Liver (tissue), 10 donors: ENCODE measurements at places on chromosomes 1 and 21. TPM values are rescaled to one million over a fixed set of nuclear protein-coding genes. Genes with fewer than 3 reads are reported as not detected.
A peak's percentile ranks its signal among the peaks of the same experiment; 100 is the strongest.

Gene CA6
- total RNA-seq = not detected

Gene KRTAP12-2
- total RNA-seq = not detected

DNA sequence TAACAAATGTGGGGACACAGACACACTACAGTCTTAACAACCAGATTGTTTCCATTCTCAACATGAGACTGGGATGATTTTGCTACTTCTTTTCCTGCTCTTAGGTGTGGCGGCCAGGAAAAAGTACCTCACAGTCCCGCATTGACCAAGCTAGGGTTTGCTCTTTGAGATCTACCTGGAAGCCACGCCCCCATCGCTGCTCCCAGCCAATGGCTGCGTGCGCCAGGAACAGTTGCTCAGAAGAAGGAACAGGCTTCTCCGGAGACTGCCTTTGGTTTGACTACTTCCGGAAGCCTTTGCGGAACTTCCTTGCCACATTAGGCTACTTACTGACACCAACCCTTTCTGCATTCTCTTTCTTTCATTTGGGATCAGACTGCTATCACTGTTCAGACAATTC, 44.2 kb upstream of the PLD5 start:
- no peaks in the 10 kb centered on the region for H3K4me1 ChIP-seq
- no peak for DNase-seq
- H3K27me3 ChIP-seq = no peaks in the 10 kb centered on the region
- H3K4me3 ChIP-seq = no peak overlapping the region

DNA sequence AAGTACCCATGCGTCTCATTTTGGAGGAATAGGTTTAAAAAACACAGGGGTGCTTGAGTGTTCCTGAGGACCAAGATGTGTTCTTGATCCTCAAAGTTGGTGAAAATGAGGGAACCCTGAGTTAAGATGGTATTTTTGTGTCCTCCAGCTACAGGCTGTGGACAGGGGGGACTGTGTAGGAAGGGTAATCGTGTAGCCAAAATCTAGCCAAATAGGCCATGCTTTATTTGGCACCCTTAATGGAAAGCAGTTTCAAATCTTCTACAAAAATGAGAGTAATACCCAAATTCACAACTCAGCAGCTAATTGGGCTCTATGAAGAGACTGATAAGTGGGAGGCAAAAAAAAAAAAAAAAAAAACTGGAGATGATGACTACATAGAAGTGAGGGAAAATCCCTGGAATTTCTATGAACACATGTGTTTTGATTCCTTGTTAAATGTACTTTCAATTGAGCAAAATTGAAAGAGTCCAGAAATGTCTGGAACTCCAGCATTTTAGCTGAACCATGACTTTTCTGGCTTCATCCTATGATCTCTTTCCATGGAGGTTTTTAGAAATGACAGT, 470 bp downstream of the HSD11B1 start:
- H3K4me3 ChIP-seq = peak overlapping the region; percentile 58
- H3K4me1 ChIP-seq = peaks cover 3% of the 10 kb centered on the region
- H3K27me3 ChIP-seq = no peaks in the 10 kb centered on the region
- H3K27ac ChIP-seq = peak overlapping the region; percentile 96

DNA sequence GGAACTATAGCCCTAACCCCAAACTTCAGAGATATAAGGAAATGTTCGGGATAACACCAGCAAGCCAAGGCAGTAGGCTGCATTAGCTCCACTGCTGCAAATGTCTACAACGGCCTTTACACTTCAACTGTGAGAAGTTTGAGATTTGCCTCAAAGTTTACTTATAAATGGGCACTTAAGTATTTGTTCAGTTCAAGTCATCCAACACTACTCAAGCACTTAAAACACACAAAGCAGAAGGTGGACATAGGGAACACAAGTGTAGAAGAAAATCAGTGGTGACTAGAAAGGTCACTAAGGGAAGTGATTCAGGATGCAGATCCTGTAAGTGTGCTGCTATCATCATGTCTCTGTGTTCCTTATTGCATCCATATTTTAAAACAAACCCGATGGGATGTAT, 220.6 kb downstream of the SLC45A1 start:
- no peak for DNase-seq
- no peak overlapping the region for H3K27ac ChIP-seq

DNA sequence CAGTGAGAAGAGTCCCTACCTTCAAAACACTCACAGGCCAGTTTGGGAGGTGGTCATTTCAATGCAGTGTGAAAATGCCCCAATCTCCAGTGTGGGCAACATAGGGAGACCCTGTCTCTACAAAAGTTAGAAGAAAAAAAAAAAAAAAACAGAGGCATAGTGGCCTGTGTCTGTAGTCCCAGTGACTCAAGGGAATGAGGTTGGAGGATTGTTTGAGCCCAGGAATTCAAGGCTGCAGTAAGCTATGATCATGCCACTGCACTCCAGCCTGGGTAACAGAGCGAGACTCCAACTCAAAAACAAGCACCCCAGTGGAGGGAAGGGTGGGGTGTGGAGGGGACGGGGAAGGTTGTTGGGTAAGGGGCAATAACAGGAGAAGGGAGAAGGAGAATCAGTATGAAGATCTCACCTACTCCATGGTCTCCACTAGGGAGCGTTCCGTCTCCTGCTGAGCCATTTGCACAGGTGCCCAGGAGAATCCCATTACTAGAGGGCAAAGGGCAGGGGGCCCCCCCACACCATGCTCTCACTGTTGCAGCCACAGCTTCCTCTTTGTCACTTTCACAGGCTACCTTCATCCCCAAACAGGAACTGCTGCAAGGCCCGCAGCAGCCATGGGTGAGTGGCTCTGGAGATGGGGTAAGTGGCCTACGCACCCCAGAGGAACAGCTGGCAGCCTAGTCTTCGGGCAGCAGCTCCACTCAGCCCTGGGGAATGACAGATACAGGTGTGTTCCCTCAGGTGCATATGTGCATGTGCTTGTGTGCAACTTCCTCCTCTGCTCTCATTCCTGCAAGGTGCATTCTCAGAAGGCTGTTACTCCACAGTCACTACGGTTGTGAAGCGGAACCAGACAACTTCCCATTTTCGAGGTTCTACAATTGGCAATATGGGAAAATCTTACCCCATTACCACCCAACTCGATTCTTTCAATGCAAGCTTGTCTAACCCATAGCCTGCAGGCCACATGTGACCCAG, 87.9 kb upstream of the LYST start:
- no peak overlapping the region for H3K4me3 ChIP-seq
- H3K4me1 ChIP-seq = no peaks in the 10 kb centered on the region
- H3K36me3 ChIP-seq = no peaks in the 10 kb centered on the region
- no peak for DNase-seq
- H3K27ac ChIP-seq = no peak overlapping the region

GRCh38 chr1:19940486-19941205, 17.2 kb upstream of the PLA2G2E start:
- H3K27ac ChIP-seq = no peak overlapping the region
- no peaks in the 10 kb centered on the region for H3K36me3 ChIP-seq
- no peak overlapping the region for H3K4me3 ChIP-seq
- H3K4me1 ChIP-seq = no peaks in the 10 kb centered on the region
- DNase-seq = no peak

DNA sequence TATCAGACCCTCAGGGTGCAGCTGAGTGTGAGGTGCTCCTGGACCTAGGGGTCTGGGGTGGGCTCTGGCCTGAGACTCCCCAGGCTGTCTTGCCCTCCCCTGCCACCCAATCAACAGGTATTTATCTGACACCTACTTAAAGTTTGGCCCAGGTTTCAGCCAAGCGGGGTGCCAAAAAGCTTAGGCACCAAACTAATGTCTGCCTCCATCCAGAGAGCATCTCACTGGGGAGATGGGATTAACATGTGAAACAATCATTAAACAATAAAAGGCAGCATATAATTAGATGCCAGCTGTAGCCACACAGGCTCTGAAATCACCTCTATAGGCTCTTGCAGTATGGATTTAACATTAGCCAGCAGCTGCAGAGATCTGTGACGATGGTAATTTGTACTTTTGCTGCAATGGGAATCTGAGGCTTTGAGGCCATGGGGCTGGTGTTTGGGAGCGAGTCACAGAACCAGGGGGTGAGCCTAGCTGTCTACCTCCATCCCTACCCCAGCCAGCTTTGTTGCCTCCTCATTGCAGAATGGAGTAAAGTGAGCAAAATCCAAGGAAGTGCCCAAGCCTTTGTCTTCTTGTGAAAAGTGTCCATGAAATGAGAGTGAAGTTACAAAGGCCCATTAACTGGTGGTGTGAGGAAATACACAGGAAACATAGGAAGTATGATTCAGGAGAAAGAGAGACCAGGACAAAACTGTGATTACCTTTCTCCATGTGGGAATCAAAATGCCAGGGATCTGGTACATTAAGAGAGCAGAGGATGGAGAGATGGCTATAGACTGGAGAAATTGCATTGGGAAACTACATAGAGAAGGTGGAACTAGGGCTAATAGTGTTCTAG, 36.1 kb downstream of the EIF2D start:
- H3K4me3 ChIP-seq = no peak overlapping the region
- H3K27me3 ChIP-seq = no peaks in the 10 kb centered on the region
- H3K4me1 ChIP-seq = peaks cover 5% of the 10 kb centered on the region
